ENCODE measurements at places on chromosomes 7 and 10. TPM values are rescaled to one million over a fixed set of nuclear protein-coding genes. Genes with fewer than 3 reads are reported as not detected.

HMX2 gene
- total RNA-seq, result not detected

OPN4 gene
- total RNA-seq, result not detected

SPDYE6 gene
- not detected for total RNA-seq

- peaks cover 5% of the 10 kb centered on the region for H3K36me3 ChIP-seq
- no peak for DNase-seq
- no peaks in the 10 kb centered on the region for H3K27me3 ChIP-seq
- no peak overlapping the region for H3K4me3 ChIP-seq
- no peaks in the 10 kb centered on the region for H3K4me1 ChIP-seq
- no peak overlapping the region for H3K27ac ChIP-seq
These were observed 44.6 kb downstream of the FRA10AC1 start for GRCh38 chr10:93657757-93658156.

SFTPA1 gene
- total RNA-seq, result not detected

DNA sequence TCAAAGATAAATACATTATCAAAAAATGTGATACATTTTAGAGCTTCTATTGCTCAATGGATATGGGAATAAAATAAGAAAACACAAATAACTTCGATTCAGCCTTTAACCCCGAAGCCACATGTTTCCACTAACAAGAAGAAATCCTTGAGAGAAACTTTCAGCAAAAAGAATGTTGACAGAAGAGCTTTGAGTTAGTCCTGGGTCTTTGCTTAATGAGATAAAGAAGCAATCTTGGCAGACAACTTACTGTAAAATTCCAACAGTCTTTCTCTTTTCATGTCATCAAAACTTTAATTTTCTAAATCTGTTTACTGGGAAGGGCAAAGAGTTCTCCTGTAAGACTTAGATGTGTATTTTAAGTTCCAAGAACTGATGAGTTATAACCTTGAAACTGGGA, 810.2 kb downstream of the CNTNAP2 start:
- H3K36me3 ChIP-seq, result no peaks in the 10 kb centered on the region
- no peak overlapping the region for H3K4me3 ChIP-seq
- no peaks in the 10 kb centered on the region for H3K27me3 ChIP-seq
- H3K27ac ChIP-seq, result no peak overlapping the region
- DNase-seq, result no peak

DNA sequence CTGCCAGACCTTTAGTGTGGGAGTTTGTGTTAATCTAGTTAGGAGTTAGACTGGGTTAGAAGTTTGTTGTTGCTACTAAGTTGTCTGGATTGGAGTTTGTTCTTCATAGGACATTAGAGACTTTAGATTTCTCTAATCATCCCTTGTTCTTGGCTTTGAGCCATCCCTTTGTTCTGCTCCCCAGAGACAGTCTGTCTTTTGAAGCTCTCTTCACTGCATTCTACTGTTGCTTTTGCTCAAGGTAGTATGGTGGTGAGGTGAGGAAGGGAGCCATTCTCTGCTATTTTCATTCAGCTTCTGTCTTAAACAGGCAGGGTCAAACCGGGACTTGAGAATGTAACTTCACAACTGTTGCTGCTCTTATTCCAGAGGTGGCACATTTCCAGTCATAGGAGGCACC, 10.4 kb upstream of the TARP start:
- H3K27me3 ChIP-seq, result no peaks in the 10 kb centered on the region
- no peak for DNase-seq
- H3K27ac ChIP-seq, result no peak overlapping the region
- no peaks in the 10 kb centered on the region for H3K36me3 ChIP-seq
- no peak overlapping the region for H3K4me3 ChIP-seq
- H3K4me1 ChIP-seq, result no peaks in the 10 kb centered on the region

- no peaks in the 10 kb centered on the region for H3K4me1 ChIP-seq
- H3K27me3 ChIP-seq, result no peaks in the 10 kb centered on the region
- no peaks in the 10 kb centered on the region for H3K36me3 ChIP-seq
- no peak overlapping the region for H3K4me3 ChIP-seq
- H3K27ac ChIP-seq, result no peak overlapping the region
These were observed 39.4 kb downstream of the EMX2 start for GRCh38 chr10:117581961-117582360.

SPDYE8 gene
- total RNA-seq, result not detected

GRCh38 chr7:77416621-77417371, 647 bp upstream of the GSAP start:
- H3K4me1 ChIP-seq, result no peaks in the 10 kb centered on the region
- no peak for DNase-seq
- no peak overlapping the region for H3K27ac ChIP-seq

DNA sequence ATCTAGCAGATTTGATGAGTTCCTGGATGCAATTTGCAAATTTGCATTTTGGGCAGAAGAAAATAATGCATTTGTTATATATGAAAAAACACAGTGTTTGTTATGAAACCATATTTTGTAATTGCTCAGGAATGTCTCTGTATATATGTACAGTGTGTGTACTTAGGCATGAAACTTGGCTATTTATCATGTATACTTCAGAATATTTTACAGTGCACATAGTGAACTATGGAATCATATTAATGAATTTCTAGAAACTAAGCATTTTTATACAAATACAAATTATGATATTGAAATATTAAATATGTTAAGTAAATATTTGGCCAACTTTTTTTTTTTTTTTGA, 107.5 kb downstream of the TWIST1 start:
- no peaks in the 10 kb centered on the region for H3K36me3 ChIP-seq
- no peaks in the 10 kb centered on the region for H3K27me3 ChIP-seq
- DNase-seq, result no peak

DNA sequence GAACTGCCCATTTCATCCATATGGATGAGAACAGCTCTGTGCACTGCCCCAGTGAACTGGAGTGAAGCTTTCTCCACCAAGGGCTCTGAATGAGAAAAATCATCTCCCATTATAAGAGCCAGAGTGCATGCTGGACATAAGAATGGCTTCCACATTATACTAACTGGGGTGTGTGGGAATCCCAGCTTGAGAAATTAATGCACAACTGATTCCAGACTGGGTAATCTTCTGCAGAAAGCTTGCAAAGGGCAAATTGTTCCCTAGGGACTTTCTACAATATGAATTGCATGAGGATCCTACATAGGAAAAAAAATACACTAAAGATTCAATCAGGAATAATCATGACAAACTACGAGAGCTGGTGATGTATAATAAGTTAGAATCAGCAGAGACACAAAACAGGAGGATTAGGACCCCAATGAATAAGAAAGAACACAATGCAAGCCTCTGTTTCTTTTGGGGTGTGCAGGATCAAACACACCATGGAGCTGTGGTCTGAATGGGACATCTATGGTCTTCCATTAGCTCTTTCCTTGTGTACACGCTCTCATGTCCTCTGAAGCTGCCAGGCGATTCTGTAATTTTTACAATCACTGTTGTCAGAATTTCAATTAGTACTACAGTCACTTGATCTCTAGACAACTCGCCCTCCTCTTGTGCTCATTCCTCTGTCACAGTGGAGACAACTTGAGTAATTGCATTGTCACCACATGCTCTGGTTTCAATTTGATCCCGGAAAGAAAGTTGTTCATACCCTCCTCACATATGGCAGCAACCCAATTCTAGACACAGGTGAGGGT, 1327.4 kb downstream of the GATA3 start:
- no peaks in the 10 kb centered on the region for H3K36me3 ChIP-seq
- no peaks in the 10 kb centered on the region for H3K4me1 ChIP-seq
- DNase-seq, result no peak
- H3K4me3 ChIP-seq, result no peak overlapping the region

AP3M1 gene
- total RNA-seq, result 30.4 TPM

GRCh38 chr7:129898007-129898406, 54.8 kb downstream of the UBE2H start:
- peaks cover 1% of the 10 kb centered on the region for H3K36me3 ChIP-seq

- no peak overlapping the region for H3K4me3 ChIP-seq
- no peaks in the 10 kb centered on the region for H3K27me3 ChIP-seq
- DNase-seq, result no peak
- no peaks in the 10 kb centered on the region for H3K4me1 ChIP-seq
These were observed 100.2 kb downstream of the KCND2 start for GRCh38 chr7:120373174-120373573.

DNA sequence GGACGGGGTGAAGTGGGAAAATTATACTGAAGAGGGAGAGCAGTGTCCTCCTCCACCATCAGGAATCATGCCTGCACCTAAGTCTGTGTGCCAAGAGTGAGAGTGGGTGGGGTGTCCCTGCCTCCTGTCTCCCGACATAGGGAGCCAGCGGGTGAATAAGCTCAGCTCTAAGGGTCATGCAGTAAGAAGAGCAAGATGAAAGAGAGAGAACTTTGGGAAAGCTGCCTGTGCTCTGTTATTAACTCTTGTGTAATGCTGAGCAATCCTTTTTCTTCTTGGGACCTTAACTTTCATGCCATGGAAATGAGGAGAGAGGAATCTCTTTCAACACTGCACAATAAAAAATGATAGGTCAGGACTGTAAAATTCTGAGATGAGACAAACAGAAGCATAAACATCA, 7.9 kb upstream of the TCAF1 start:
- no peak overlapping the region for H3K4me3 ChIP-seq
- DNase-seq, result no peak
- no peaks in the 10 kb centered on the region for H3K4me1 ChIP-seq
- no peaks in the 10 kb centered on the region for H3K36me3 ChIP-seq
- no peak overlapping the region for H3K27ac ChIP-seq

DNA sequence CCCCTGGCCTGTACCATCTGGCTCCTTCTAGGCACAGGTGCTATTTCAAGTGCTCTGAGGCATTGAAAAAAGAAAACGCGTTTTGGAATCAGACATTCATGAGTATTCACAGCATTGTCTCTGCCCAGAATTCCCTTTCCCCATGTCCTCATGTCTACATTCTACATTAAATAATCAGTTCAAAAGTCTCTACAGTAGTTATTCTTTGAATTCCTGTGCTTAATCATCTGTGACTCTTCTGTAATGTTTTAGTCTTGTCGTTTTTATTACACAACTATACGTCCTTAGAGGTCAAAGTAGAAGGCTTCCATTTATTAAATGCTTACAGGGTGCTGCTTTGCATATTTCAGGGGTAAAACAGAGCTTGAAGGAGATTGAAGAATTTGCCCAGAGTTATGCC, 95.7 kb downstream of the BICC1 start:
- no peak for DNase-seq
- no peak overlapping the region for H3K4me3 ChIP-seq
- no peaks in the 10 kb centered on the region for H3K36me3 ChIP-seq
- H3K4me1 ChIP-seq, result no peaks in the 10 kb centered on the region
- H3K27me3 ChIP-seq, result no peaks in the 10 kb centered on the region
- H3K27ac ChIP-seq, result no peak overlapping the region

DNA sequence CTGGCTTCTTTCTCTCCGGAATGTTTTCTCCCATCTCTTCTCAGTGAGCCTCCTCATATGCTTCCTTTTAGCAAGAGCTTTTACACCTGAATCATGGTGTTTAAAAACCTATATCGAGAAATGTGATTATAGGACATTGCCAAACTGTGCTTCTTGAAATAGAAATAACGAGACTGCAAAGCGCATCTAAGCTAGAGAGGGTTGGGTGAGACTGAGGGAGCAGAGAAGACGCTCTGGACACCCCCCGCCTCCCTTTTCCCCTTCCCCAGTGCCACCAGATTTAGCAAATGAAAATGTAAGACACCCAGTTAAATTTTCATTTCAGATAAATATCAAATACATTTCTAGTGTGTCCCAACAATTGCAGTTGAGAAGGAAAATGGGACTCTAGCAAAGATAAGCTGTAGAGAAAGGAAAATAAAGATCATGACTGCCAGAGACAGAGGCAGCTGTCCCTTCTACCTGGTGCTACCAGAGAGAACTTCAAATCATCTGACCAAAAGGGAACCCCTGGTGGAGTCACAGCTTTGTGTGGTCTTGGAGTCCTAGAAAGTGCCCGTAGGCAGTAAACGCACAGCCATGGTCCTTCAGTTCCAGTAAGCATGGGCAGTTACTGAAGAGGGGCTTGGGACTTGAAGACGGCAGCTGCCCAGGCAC, 14.6 kb downstream of the GSDME start:
- no peak for DNase-seq
- no peak overlapping the region for H3K4me3 ChIP-seq
- no peaks in the 10 kb centered on the region for H3K27me3 ChIP-seq
- H3K4me1 ChIP-seq, result no peaks in the 10 kb centered on the region
- peaks cover 2% of the 10 kb centered on the region for H3K36me3 ChIP-seq

DNA sequence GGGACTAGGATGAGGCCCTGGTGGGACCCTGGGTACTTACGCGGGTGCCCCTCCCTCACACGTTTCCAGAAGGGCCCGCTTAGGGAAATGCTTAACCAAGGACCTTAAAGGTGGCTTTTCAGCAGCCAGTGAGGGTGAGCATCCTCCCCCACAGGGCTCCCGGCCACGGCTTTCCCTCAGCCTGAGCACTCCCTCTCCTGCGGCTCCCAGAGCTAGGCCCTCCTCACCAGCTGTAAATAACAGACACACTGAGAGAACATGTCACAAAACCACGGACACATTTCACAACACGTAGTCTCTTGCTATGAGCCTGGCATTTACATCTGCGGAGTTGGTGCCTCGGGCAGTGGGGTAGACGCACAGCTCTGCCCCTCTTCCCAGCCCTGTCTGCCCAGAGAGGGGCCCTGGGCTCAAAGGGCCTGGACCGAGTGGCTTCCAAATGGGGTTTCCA, 25.2 kb downstream of the GRID1 start:
- no peaks in the 10 kb centered on the region for H3K4me1 ChIP-seq
- peak; percentile 51 for DNase-seq
- no peaks in the 10 kb centered on the region for H3K36me3 ChIP-seq

- peak overlapping the region; percentile 2 for H3K27ac ChIP-seq
- DNase-seq, result no peak
- H3K36me3 ChIP-seq, result no peaks in the 10 kb centered on the region
- peaks cover 12% of the 10 kb centered on the region for H3K4me1 ChIP-seq
- H3K27me3 ChIP-seq, result no peaks in the 10 kb centered on the region
- H3K4me3 ChIP-seq, result no peak overlapping the region
These were observed 192.3 kb downstream of the REEP3 start for GRCh38 chr10:63713191-63714144.

- no peaks in the 10 kb centered on the region for H3K4me1 ChIP-seq
These were observed 19.9 kb downstream of the SLC13A4 start for GRCh38 chr7:135708041-135708440.

SPDYE2B gene
- not detected for total RNA-seq

JAKMIP3 gene
- 0.23 TPM for total RNA-seq

DNA sequence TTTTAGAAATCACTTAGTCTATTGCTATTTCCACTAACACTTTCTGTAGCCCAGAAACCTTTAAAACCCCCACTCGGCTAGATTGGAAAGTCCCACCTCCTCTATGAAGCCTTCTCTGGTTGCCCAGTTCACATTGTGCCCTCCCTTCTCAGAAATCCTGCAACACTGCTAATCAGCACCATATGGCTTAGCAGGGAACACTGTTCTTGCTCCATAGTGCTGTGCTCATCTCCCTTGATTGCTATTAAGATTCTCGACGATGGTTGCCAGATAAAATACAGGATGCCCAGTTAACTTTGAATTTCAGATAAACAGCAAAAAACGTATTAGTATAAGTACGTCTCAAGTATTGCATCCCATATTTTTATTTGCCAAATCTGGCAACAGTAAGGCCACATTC, 40.1 kb upstream of the XPNPEP1 start:
- H3K36me3 ChIP-seq, result no peaks in the 10 kb centered on the region
- H3K27me3 ChIP-seq, result no peaks in the 10 kb centered on the region
- peaks cover 23% of the 10 kb centered on the region for H3K4me1 ChIP-seq
- no peak overlapping the region for H3K27ac ChIP-seq
- DNase-seq, result no peak

CYP26A1 gene
- not detected for total RNA-seq

FUOM gene
- 23.6 TPM for total RNA-seq

All from aorta (tissue), 5 donors.